ENCODE measurements at places on chromosomes 4 and X. TPM values are rescaled to one million over a fixed set of nuclear protein-coding genes. Genes with fewer than 3 reads are reported as not detected.

Gene RTL3
- polyA plus RNA-seq: not detected

Gene SSX3
- not detected for polyA plus RNA-seq

Gene LANCL3
- polyA plus RNA-seq: not detected

Gene GIMD1
- not detected for polyA plus RNA-seq

Gene CDX4
- not detected for polyA plus RNA-seq

Gene MAGEA9
- not detected for polyA plus RNA-seq

Gene MAGEA10
- not detected for polyA plus RNA-seq

Gene GYPA
- polyA plus RNA-seq: not detected

Gene IGFBP7
- polyA plus RNA-seq: 0.24 TPM

Gene DUSP21
- polyA plus RNA-seq: not detected

Gene CCDC158
- not detected for polyA plus RNA-seq

Gene NUDT9
- polyA plus RNA-seq: 16.3 TPM

Gene ZNF732
- not detected for polyA plus RNA-seq

Gene TLR1
- 35.6 TPM for polyA plus RNA-seq

Gene ITGB1BP2
- polyA plus RNA-seq: not detected

Measured in naive B cell (primary cell).